CD8-positive, alpha-beta memory T cell (primary cell): ENCODE measurements at places on chromosomes 12 and 14. TPM values are rescaled to one million over a fixed set of nuclear protein-coding genes. Genes with fewer than 3 reads are reported as not detected.

Gene NANOG
- total RNA-seq, result not detected

Gene METTL1
- total RNA-seq, result 74.2 TPM

GRCh38 chr12:107236824-107237511 lies 143.6 kb upstream of the CRY1 start:
- no peaks in the 10 kb centered on the region for H3K36me3 ChIP-seq
- DNase-seq, result no peak
- no peak overlapping the region for H3K27ac ChIP-seq
- peaks cover 4% of the 10 kb centered on the region for H3K4me1 ChIP-seq

DNA sequence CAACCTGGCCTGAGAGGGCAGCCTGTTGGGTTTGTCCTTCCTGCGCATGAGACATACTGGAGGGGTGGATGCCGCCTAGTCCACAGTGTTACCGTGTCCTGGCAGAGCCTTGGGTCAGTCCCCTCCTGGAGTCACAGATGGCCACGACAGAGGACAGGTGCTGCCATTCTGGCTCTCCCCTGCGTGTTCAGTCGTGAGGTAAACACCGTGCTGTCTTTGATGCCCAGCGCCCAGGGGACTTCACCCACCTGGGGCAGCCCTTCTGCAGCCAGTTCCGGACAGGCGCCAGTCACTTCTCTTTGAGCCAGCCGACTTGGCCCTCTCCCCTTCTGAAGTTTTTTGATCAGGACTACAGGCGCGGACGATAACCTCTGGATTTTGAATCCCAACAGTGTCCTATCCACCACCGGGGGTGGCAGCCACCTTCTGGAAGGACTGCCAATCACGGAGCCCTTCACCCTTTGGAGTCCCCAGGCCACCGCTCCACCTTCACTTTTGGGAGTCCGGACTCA lies 933.0 kb downstream of the DIO2 start:
- H3K4me1 ChIP-seq, result no peaks in the 10 kb centered on the region
- no peak overlapping the region for H3K27ac ChIP-seq
- no peak for DNase-seq

- H3K27me3 ChIP-seq, result no peaks in the 10 kb centered on the region
- no peaks in the 10 kb centered on the region for H3K4me1 ChIP-seq
- no peak overlapping the region for H3K4me3 ChIP-seq
- no peak overlapping the region for H3K27ac ChIP-seq
These were observed 404.6 kb downstream of the MED13L start for GRCh38 chr12:115872919-115873357.

GRCh38 chr12:159156-159782 lies 54.7 kb downstream of the SLC6A12 start:
- H3K36me3 ChIP-seq, result no peaks in the 10 kb centered on the region
- H3K27me3 ChIP-seq, result no peaks in the 10 kb centered on the region
- no peak for DNase-seq

- no peak for DNase-seq
- H3K36me3 ChIP-seq, result no peaks in the 10 kb centered on the region
- no peak overlapping the region for H3K4me3 ChIP-seq
- H3K27me3 ChIP-seq, result no peaks in the 10 kb centered on the region
These were observed 7.2 kb downstream of the MFAP5 start for GRCh38 chr12:8655421-8655820.

DNA sequence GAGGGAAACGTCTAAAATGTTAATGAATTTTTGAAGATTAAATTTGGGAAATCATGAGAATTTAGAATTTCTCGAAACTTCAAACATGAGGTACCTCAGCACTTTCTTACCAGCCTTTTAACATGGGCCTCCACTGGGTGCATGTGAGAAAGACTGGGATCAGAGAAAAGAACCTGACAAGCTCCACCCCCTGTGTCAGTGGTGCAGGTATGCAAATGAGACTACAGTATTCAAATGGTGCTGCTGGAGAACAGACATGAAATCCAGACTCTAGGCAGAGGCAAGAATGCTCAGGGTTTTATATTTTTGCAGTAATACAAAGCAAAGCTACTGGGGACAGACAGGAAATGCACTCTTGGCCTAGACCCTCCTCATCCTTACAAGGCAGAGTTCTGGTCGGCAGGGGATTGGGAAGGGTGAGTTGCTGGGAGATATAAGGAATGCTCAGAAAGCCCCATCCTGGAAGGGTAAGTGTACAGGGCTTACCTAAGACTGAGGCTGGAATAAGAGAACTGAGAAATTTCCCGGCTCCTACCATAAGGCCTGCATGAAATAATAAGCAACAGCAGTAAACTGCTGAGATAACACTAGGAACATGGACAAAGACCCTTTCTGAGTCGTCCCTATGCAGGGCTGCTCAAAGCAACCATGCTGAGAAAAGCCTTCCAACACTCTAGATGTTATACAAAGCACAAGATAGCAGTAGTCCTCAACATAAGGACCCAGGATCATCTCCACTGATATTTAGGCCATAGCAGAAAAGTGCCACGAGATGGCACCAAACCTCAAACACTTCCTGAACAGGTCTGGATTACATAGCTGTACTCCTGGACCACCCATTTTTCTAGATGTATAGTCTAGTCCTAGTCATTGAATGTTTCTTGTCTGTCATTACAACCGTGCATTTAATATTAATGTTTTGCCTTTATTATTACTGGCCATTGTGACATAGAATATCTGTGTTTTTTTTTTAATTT lies 260.8 kb downstream of the RASSF9 start:
- H3K36me3 ChIP-seq, result no peaks in the 10 kb centered on the region
- no peaks in the 10 kb centered on the region for H3K27me3 ChIP-seq
- H3K4me1 ChIP-seq, result no peaks in the 10 kb centered on the region

DNA sequence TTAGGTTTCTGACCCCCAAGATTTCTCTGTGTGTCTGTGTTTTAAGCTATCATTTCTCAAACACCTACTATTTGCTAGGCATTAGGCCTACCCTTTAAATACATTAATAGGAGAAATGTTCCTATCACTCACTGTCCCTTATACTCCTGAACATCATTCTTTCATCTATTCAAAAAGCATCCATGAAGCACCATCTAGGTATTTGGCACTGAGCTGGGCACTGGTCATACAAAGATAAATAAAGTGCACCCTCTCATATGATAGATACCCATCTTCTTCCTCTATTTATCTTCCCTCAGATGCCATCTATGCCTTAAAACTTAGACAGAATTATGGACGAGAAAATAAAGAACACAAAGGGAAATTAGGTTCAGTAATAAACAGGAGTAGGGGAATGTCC lies 20.4 kb downstream of the SIX1 start:
- peaks cover 3% of the 10 kb centered on the region for H3K27me3 ChIP-seq
- no peaks in the 10 kb centered on the region for H3K36me3 ChIP-seq
- no peak for DNase-seq
- no peak overlapping the region for H3K4me3 ChIP-seq
- peaks cover 7% of the 10 kb centered on the region for H3K4me1 ChIP-seq

DNA sequence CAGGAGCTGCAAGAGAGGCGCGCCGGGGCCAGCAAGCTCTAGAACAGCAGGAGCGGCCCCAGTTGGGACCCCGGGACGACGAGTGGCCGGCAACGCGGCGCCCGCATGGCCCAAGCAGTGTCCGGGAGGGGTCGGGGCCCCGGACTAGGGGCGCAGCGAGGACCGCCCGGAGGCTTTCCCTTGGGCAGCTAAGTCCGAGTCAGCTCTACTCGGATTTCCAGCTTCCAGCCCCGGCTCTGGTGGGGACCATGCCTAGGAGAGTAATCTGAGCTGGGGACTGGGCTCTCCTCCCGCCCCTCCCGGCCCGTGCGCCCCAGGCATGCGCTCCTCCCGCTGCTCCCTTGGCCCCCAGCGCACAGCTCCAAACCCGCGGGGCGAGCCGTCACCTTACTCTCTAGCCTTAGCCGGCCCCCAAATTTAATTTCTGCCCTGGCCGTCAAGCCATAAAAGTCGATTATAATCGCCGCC lies 41.6 kb upstream of the CAPRIN2 start:
- H3K4me3 ChIP-seq, result peak overlapping the region; percentile 41
- peaks cover 5% of the 10 kb centered on the region for H3K27me3 ChIP-seq
- no peak overlapping the region for H3K27ac ChIP-seq
- H3K36me3 ChIP-seq, result no peaks in the 10 kb centered on the region
- DNase-seq, result no peak

- H3K4me1 ChIP-seq, result peaks cover 14% of the 10 kb centered on the region
- H3K4me3 ChIP-seq, result no peak overlapping the region
- no peak overlapping the region for H3K27ac ChIP-seq
- peaks cover 25% of the 10 kb centered on the region for H3K27me3 ChIP-seq
- DNase-seq, result no peak
These were observed 12.7 kb upstream of the KRT77 start for GRCh38 chr12:52716061-52716460.
